ENCODE measurements at places on chromosomes 3 and 15. TPM values are rescaled to one million over a fixed set of nuclear protein-coding genes. Genes with fewer than 3 reads are reported as not detected.

- no peak for DNase-seq
Measured at GRCh38 chr3:125214738-125215137, 2.2 kb upstream of the SLC12A8 start.

- DNase-seq, result no peak
Measured at GRCh38 chr3:43094851-43095250, 11.0 kb downstream of the POMGNT2 start.

GRCh38 chr3:179186426-179186825 is 38.3 kb downstream of the PIK3CA start:
- DNase-seq, result no peak

GRCh38 chr15:58758141-58758540 is 8.6 kb upstream of the ADAM10 start:
- no peak for DNase-seq

GRCh38 chr3:181572432-181572831 is 139.3 kb upstream of the SOX2 start:
- no peak for DNase-seq

GRCh38 chr15:96213896-96214295 is 116.6 kb upstream of the NR2F2 start:
- DNase-seq, result no peak

DNA sequence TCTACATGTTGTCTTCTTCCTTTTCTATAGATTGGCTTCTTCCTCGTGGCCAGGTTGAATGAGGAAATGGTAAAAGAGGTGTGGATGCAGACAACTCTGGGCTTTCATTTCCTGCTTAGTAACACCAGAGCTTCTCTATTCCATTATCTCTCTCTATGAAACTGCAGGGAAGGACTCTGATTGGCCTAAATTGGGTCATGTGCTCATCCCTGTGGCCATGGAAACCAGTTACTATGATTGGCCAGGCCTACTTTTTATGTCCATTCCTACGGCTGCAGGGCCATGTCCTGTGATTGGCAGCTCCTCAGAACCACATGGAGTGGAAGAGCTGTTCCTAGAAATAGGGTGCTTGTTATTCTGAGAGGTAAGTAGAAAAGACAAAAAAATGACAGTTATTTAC is 486.9 kb upstream of the ADAMTS9 start:
- DNase-seq, result no peak

GRCh38 chr3:100480081-100480480 is 12.3 kb upstream of the TMEM45A start:
- no peak for DNase-seq

GRCh38 chr3:10193692-10194327 is 29.1 kb downstream of the IRAK2 start:
- no peak for DNase-seq

DNA sequence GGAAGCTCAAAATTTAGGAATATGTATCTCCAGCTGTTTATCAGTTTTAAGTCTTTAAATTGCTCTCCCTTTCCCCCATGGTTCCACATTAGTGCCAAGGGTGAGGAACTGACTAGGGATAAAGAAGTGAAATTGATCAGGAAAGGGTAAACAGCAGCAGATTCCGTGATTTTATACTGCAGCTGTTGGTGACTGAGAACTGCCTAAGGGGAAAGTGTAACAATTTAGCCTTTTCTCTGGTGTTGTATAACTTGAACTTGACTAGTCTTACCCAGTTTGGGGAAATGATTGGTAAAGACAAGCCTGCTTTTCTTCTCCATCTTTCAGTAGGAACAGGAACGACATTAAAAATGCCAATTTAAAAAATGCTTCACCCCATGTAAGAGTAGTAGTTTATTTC is 5.0 kb downstream of the SPRED1 start:
- no peak for DNase-seq

GRCh38 chr3:60760145-60760544 is 491.1 kb downstream of the FHIT start:
- DNase-seq, result no peak

GRCh38 chr3:37826502-37826901 is 35.2 kb upstream of the CTDSPL start:
- peak; percentile 31 for DNase-seq

GHSR gene
- total RNA-seq, result not detected

IP6K2 gene
- 142 TPM for total RNA-seq

RTP1 gene
- total RNA-seq, result not detected

CHRFAM7A gene
- 0.58 TPM for total RNA-seq

CORO2B gene
- 2.9 TPM for total RNA-seq

Data from lower leg skin (tissue), 4 donors.